Stimulated activated CD4-positive, alpha-beta T cell treated with anti-CD3 and anti-CD28 coated beads, Interleukin-15, amount 100 ng/mL, for 48 hours (primary cell): ENCODE measurements at places on chromosomes 5 and 9.

DNA sequence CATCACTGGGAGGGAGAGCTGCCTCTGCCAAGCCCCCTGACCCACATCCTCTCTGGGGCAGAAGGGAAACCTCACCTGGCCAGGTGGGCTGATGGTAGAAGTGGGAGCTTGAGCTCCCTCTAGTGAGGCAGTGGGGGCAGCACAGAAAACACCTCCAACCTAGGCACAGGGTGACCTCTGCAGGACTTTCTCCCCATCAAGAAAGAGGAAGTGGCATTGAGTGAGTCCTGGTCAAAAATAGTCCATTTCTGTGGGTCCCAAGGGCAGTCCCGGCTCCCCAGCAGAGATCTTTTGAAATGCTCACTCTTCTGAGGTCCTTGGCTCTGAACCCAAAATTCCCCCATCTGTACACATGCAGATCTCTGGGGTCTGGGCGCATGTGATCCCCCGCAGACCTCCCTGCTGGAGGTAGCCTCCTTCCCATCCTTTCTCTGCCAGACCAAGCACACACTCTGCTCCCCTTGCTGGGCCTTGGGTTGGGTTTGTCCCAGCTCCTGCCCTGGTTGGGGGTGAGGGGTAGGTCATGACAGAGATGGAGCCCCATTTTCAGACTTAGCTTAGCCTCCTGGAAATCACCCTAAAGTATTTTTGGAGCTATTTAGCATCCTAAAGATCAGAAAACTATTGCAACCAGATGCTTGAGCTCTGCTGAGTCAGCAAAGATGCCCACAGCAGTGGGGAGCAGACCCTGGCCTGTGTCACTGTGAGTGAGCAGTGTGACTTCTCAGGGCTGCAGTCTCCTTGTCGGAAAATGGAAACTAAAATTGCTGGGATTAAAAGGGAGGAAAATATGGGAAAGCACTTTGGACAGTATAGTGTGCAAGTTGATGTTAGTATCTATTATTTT is 41.6 kb upstream of the LCP2 start:
- peak; percentile 37 for DNase-seq

- no peak for DNase-seq
Observed at GRCh38 chr5:169544264-169544950, 39.2 kb upstream of the SPDL1 start.

GRCh38 chr5:37892586-37892985 is 52.7 kb upstream of the GDNF start:
- no peak for DNase-seq

DNA sequence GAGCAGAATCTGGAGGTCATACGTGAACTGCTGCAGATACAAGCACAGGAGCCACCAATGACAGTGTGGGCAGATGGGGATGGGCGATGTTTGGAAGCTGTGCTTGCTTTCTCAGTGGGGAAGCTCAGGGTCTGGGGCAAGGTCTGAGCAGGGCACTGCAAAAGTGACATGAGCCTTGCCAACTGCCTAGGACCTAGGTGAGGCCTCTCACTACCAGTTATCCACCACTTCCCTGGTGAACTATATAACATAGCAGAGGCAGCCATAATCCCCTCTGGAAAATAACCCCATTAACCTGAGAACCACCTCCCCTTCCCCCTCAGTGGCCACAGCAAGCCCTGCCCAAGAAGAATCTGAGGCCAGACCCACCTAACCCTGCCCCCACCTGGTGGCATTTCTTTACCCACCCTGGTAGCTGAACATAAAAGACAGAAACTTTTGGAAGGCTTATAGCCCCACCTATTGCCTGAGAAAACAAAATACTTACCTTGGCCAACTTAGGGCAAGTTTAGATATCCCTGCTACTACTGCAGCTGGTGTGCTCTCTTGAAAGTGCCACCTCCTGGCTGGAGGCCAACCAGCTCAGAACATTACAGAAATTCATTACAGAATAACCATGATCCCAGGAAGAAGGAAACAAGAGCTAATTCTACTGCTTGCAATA is 18.8 kb upstream of the SPEF2 start:
- no peak for DNase-seq

DNA sequence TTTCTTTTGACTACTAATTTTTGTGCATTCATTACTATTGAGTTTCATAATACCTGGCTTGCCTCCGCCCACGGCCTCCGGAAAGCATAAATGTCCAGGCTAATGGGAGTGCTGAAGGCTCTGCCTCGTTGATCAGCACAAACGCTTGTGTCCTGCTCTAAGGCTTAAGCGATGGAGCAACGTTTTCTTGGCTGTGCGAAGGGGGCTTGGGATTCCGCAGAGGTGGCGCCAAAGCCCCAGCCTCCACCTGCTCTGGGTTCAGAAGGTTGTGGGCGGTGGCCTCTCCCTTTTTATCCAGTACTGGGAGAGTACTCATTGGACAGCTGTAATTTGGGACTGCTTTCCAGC is 19.7 kb downstream of the ANXA2R start:
- no peak for DNase-seq

DNA sequence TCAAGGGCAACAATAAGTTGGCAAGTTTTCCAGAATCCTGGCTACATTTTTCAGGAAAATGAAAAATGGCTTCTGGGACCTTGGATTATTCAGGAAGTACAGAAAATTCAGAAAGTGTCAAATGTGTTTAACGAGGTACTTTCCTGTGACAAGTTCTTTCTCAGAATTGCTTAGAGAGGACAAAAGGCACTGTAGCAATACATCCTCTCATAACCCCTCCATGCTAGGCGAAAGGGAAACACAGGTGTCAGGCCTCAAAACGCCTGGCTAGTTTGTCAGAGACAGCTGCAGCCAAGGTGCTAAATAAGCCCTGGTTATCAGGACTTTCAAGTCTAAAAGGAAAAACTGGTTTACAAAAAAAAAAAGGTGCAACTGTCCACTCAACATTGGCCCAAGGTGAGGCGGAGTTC is 115.2 kb downstream of the GNAQ start:
- DNase-seq = no peak

DNA sequence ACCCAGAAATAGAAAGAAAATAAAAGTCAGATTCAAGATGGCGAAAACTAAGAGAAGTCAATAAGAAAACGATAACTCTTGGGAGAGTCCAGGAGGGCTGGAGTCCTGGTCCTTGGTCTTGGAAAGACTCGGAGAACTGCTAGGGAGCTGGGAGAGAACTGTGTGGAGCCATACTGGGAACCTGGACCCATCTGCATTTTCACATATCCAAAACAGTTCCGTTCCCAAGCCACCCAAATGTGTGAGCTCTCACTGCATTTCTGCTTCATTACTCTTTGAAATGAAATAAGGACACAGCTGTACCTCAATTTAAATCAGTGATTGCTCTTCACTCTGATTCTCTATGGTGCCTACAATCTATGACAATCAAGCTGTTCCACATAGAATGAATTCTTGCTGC is 68.1 kb upstream of the CER1 start:
- no peak for DNase-seq

DNA sequence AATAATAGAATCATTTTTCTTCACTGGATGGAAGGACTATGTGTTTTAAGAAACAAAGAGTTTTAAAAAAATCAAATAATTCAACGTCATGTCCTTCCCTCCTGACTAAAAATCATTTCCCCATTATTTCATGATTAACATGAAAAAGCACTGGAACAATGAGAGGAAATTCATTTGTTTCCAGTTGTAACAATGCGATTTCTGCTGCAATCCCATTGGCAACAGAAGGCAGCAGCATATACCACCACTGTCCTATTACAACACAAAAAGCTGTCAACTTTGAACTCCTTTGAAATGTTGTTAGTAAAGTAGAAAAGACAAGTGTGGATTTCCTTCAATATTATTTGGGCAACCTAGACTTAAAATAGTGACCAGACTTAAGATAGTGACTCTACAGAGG is 3.1 kb downstream of the C5orf63 start:
- DNase-seq = no peak

DNA sequence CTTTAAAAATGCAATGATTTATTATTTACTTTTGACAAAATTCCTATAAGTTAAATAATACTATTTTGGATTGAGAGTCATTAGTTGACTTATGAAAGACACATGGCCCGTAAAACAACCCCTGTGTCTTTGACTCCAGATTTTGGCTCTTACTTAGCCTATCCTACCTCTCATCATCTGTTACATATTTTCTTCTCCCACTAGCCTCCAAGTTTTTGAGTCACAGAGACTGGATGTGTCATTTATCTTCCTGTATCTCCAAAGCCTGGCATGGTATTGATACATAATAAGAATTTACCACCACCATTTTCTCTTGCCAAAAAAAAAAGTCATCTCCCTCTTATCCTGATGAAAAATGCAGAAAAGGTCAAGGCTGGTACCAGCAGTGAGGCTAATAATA is 99.9 kb downstream of the GABRB2 start:
- DNase-seq = no peak
